NCI-H1694 treated with DMSO at 0.1 percent for 48 hours (cell line): ENCODE measurements at places on chromosomes 7 and 10.

DNA sequence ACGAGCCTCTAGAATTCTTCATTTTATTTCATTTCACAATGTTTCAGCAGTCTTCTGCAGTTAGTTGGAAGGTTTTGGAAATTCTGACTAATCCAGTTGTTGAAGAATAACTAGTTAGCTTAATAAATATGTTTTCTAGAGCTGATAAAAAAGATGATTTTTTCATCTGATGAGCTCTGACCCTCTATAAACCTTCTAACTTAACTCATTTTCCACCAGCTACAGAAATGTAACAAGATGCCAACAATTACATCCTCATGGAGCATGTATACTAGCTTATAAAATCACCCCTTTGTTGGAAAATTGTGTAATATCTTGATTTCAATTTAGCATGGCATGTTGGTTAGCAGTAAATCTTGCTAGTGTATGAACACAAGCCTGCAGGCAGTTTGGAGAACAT, 33.1 kb downstream of the KAT6B start:
- no peak for DNase-seq

DNA sequence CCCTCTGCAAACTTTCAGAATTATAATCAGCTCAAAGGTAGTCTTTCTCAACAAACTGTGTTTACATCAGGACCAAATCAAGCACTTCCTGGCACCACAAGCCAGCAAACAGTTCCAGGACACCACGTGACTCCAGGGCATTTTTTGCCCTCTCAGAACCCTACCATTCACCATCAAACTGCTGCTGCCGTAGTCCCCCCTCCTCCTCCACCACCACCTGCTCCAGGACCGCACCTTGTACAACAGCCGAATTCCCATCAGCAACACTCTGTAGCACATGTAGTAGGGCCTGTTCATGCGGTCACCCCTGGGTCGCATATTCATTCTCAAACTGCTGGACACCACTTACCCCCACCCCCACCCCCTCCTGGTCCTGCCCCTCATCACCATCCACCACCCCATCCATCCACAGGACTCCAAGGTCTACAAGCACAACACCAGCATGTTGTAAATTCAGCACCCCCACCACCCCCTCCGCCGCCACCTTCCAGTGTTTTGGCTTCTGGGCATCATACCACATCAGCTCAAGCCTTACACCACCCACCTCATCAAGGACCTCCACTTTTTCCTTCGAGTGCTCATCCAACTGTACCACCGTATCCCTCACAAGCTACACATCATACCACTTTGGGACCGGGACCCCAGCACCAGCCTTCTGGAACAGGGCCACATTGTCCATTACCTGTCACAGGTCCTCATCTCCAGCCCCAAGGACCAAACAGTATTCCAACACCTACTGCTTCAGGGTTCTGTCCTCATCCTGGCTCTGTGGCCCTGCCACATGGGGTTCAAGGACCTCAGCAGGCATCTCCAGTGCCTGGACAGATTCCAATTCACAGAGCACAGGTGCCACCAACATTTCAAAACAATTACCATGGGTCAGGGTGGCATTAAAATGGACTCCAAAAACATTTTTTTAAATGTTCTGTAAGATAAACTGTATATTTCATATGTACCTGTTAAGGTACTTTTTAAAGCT, 98.7 kb downstream of the KMT2E start:
- no peak for DNase-seq

- DNase-seq = peak; percentile 11
These were observed 39.8 kb upstream of the LANCL2 start for GRCh38 chr7:55325371-55325792.

GRCh38 chr10:30456266-30456665, 22.3 kb downstream of the MAP3K8 start:
- DNase-seq = no peak

GRCh38 chr7:69932034-69932628, 333.9 kb downstream of the AUTS2 start:
- DNase-seq = peak; percentile 71

- DNase-seq = no peak
These were observed 19.6 kb downstream of the C10orf62 start for GRCh38 chr10:97608991-97609561.

GRCh38 chr10:111076682-111077478, at the start of gene ADRA2A:
TSS of gene ADRA2A (plus strand) at chr10:111077029. CDS start at chr10:111077997, 968 bp downstream.
- peak; percentile 16 for DNase-seq

GRCh38 chr7:70568674-70569334, 563.1 kb upstream of the GALNT17 start:
- DNase-seq = no peak

GRCh38 chr10:96089116-96089515, 41.0 kb upstream of the ZNF518A start:
- no peak for DNase-seq

- DNase-seq = no peak
These were observed 112.2 kb downstream of the TFPI2 start for GRCh38 chr7:93778384-93778783.

- DNase-seq = no peak
These were observed 223.3 kb upstream of the GPR26 start for GRCh38 chr10:123442901-123443300.

- DNase-seq = no peak
These were observed 42.6 kb downstream of the KIAA1217 start for GRCh38 chr10:24251547-24251946.

DNA sequence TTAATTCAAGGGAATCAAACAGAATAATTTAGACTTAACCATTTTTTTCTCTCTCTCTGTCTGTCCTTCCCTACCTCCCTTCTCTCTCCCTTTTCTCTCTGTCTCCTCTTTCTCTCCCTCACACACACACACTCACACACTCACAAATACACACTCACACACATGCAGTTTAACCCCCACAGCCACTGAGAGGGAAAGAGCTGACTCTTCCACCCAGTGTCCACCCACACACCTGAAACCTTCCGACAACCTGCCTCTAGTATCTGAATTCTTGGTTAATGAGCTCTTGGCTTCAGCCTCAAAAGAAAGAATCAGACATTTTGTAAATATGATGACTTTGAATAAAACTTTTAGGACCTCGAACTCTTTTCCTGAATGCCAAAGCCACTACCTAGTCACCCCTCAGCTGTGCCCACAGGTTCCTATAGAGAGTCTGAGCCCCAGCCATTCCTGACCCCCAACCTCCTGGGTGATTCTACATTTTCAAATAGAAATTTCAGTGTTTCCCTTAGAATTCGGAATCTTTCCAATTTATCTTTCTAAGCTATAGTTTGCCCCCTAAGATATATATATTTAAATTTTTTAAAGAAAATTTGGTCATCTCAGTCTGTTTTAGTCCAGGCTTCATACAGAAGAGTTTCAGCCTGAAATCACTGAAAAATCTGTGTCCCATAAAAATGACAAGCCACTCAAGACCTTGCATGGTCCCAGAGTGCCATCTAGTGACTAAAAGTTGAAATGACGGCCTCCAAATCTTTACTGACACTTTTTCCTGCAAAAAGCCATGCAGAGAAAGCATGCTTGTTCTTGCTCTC, 202.8 kb downstream of the IPMK start:
- DNase-seq = peak; percentile 16

DNA sequence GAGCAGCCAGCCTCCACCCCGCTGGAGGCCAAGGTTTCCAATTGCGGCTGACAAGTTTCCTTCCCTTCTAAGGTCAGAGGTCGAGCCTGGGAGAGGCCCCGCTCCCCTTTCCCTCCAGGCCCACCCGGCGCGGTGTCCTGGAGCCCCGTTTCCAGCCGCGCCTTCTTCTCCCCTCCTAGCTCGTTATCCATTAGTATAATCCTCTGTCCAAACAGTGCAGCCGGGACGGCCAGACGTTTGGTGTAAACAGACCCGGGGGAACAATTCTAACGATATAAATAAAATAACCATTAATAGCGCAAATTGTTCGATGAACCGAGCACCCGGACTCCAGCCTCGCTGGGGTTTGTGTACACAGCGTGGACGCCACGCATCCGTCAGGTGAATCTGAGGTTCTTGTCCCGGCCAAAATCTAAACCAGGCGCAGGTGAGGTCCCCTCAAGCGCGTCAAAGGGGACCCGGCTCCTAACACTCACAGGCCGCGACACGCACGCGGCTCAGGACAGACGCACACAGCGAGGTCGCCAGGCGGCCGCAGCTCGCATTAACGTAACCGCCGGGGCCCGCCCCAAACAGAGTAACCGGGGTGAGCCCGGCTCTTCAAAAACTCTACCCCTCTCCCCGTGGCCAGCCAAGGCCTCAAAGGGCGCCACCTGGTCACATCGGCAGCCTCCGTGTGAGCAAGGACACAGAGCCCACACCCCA, 10.8 kb upstream of the NKX2-3 start:
- no peak for DNase-seq

DNA sequence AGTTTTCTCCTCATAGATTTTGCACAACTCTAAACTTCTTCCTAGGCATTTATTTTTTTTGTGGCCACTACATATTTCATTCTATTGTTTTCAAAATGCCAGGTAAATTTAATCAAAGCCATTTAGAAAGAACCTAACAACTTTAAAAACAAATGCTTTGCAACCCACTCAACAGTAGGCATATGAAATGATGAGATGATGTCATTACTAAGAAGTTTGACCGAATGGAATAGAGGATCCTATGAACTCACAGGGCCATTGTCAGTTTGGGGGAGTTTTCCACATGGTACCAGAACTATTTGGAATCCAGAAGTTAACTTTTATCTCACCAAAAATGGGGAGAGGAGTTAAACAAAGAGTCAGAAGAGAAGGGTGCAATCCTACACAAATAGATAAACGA, 100.7 kb upstream of the INHBA start:
- DNase-seq = no peak
